NCI-H1930 (cell line): ENCODE measurements at places on chromosomes 2 and 18.

GRCh38 chr2:171485116-171485515 lies 37.2 kb upstream of the CYBRD1 start:
- no peak for DNase-seq

GRCh38 chr2:3661149-3661660 lies 3.2 kb downstream of the ALLC start:
- no peak for DNase-seq

GRCh38 chr2:235856151-235856854 lies 311.9 kb downstream of the GBX2 start:
- DNase-seq: no peak

DNA sequence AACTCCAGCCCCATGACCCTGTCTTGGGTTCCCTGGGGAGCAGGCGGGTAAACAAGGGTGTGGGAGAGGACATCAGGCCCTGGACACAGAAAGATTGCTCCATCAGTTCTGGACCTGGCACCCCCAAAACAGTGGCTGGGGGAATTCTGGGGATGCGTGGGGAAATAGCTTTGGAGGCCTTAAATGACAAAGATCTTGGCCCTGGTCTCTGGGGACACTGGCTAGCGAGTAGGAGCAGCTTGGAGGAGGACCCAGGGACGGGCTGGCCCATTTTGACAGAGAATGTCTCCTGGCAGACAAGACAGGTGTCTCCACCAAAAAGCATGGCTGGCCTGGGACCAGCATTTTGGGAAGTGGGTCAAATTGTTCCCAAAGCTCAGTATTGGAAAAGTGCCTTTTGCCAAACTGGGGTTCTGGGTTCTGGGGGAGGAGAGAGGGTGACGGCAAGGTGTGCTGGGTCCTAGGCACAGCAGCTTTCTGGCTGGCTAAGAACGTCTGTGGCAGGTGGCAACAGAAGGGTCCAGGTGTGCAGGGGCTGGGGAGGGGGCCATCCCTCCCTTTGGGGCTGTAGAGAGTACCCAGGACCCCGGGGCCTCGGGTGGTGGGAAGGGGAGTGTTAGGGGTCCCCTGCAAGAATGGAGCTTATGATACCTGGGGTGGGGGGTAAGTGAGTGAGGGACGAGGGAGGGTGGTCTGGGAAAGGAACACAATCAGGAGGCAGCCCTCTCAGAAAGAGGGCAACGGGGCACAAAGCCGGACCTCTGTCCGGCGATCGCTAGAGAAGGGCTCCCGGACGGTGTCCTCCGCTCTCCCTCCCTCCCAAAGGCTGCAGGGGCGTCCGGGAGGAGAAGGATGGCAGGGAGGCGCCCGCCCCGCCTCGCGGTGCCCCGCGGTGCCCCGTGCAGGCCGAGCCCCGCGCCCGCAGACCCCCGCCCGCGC lies 556 bp downstream of the CYRIA start:
- no peak for DNase-seq

DNA sequence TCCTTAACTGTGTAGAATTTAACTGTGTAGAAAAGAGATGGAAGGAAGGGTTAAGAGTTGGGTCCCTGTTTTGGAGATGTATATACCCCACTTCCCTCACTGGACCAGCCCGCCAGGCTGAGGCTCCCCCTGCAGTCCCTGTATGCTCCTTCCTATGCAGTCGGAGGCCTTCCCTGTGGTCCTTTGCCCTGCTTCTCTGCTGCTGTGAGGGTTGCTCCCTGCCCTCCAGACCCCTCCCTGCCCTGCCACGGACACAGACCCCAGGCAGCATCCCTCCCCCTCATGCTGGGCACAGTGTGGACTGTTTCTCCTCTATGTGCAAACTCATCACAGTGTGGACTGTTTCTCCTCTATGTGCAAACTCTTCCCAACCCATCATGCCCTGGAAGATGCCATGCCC lies 88.7 kb downstream of the TGOLN2 start:
- DNase-seq: no peak

- no peak for DNase-seq
These were observed 115.4 kb downstream of the CCDC85A start for GRCh38 chr2:56299171-56299691.

- no peak for DNase-seq
These were observed 96.0 kb upstream of the MYCN start for GRCh38 chr2:15844211-15844801.

GRCh38 chr2:161166538-161167409 lies 6.5 kb downstream of the TANK start:
- no peak for DNase-seq

DNA sequence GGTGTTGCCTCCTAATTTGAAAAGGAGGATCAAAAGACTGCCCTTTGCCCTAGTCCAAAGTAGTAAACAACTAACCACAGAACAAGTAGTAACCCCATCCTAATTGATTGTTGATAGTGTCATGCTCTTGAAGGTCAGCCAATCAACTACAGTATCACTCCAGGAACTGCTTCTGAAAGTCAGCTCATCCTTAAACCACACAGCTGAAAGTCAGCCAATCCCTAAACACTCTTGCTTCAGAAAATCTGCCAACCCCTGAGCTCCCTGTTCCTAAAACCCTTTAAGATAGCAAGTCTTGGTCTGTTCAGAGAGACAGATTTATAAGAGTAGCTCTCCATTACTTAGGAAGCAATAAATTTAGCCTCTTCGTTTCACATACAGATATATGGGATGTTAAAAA lies 51.6 kb upstream of the CPO start:
- no peak for DNase-seq

- no peak for DNase-seq
These were observed 47.0 kb upstream of the TMEM178A start for GRCh38 chr2:39618736-39619135.

GRCh38 chr2:84768840-84769239 lies 112.0 kb downstream of the TRABD2A start:
- DNase-seq: no peak

DNA sequence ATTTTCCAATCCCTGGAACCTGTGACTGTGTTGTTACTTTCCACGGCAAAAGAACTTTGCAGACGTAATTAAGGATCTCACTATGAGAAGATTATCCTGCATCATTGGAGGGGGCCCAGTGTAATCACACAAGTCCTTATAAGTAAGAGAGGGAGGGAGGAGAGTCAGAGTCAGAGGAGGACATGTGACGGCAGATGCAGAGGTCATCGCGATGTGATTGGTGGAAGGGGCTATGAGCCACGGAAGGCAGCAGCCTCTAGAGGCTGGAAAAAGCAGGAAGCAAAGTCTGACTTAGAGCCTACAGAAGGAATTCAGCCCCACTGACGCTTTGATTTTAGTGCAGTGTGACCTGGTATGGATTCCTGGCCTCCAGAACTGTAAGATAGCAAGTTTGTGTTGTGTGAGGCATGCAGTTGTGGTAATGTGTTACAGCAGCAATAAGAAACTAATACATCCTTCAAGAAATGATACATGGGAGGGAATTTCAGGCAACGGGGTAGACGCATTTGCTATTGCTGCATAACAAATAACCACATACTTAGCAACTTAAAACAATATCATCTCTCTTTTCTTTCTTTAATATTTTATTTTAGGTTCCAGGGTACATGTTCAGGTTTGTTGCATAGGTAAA lies 112.7 kb upstream of the SERPINE2 start:
- DNase-seq: no peak

DNA sequence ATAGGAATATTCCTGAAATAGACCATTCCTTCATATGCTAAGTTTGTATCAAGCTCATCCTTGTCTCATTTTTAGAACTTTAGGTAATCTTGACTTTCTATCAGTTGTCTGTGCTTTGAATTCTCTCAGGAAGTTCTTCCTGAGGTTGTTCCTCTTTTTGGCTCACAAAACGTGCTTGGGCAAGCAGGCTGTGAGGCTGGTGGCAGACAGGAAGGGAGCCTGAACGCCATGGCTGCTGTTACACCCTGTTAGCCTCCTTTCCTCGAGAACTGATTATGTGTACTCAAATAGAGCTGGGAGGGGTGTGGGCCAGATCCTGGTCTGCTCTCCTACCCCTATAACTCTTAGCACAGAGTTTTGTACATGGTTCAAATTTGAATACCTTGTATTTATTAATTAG lies 136.4 kb upstream of the CELF4 start:
- DNase-seq: no peak

DNA sequence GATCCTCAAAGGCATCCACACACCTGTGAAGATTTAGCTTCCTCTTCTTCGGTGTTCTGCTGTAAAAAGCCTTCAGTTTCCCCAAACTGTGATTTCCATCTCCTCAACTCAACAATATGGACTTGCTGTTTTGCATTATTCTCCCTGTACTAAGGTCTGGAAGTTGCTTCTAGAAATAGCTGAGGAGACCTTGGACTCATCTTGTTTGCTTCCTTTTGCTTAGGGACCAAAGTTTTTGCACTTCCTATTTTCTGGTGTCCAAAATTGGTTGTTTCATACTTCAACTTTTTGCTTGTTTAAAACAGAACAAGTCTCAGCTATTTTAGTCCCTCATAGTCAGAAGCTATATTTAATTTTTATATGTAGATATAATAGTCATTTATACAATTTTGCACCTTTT lies 201.9 kb upstream of the COPS8 start:
- DNase-seq: no peak

- no peak for DNase-seq
These were observed 163.1 kb downstream of the LNPK start for GRCh38 chr2:175838979-175839378.

DNA sequence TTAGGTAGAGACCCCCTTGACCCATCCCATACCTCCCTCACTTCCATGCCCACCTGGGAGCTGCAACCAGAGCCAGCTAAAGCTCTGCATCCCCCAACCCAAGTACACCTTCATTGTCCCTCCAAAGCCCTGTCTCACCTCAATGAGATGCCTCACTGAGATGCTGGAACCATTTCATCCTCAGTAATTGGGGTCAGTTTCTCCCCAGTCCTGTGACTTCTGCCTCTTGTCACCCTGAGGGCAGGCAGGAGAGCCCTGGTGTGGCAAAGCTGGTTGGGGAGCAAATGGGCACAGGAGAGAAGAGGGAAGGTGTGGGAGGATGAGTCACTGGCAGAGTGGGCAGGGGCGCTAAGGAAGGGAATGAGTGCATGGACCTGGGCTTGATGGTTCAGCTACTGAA lies 27.9 kb upstream of the NT5DC4 start:
- no peak for DNase-seq

GRCh38 chr2:157887946-157888345 lies 11.8 kb upstream of the ACVR1 start:
- DNase-seq: no peak

GRCh38 chr18:75350512-75350839 lies 77.0 kb downstream of the SMIM21 start:
- peak; percentile 10 for DNase-seq

DNA sequence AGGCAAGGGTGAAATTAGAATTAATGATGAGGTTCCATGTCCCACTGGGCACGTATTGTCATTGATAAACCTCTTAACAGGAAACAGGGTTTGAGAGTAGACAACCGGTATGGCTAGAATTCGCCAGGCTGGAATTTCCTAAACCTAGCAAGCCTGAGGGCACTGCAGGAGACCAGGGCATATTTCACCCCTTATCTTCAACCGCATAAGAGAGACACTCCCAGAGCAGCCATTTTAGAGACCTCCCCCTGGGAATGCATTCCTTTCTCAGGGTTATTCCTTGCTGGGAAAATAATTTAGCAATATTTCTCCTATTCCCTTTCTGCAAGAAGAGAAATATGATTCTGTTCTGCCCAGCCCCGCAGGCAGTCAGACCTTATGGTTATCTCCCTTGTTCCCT lies 334.6 kb upstream of the LYPD1 start:
- no peak for DNase-seq

DNA sequence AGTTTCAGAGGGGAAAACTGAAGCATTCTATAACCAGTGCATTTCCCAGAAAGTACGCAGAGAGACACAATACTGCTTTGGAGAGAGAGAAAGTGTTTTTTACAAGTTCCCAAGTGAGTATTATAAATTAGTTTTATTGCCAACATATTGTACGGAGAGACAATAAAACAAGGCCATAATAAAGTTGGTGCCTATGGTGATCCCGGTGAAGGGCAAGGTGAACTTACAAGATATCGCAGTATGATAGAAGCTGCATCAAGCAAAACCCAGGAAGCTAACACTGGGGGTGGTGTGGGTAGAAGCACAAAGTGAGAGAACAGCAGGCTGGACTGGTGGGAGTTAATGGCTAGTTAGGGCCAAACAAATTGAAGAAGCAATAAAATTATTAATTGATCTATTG lies 7.5 kb downstream of the TMSB10 start:
- no peak for DNase-seq

DNA sequence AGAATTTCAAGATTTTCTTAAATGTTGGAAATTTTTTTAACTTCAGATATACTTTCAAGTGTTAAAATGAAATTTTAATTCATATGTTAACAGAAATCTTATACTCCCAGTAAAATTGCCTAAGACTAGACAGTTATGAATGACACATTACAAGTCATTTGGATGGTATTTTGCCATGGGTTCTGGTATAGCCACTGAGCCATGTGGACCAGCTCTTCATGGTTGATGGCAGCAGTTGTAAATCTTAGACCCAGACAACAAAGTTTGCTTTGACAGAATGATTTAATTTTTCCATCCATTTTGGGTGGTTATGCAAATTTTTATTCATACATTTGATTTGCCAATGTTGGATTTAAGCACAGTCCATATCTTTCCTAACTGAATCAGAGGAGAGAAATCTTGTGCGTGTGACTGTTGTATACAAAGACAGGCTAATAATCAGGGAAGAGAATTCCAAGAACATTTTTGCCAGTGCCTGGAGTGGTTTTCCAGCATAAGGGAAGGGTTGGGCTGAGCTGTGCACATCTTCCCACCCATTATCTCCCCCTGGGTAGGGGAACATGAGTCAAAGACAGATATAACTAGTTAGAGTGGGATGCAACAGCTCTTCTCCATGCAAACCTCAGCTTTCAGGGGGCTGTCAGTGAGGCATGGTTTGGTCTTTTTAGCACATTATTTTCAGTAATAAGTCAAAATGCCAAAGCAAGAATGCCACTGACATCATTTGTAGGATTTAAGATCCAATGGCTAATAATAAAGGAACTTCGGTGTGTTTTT lies 28.1 kb upstream of the INPP4A start:
- no peak for DNase-seq

GRCh38 chr2:241296767-241297166 lies 18.7 kb downstream of the HDLBP start:
- no peak for DNase-seq

DNA sequence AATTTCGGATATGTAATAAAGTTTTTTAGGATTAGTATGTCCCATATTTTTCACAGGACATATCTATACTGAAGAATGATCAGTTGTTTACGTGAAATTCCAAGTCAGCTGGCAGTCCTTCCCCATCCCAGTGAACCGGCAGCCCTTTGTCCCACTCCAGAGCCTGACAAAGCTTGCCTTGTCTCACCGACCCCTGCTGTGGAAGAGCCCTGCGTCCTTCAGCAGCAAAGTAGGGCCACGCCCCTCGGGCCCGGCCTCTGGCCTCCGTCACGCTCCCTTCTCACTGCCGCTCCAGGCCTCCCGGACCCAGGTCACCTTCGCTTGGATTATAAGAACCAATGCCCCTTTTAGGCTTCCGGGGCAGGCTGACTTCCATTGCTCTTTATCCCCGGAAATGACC lies 89.8 kb upstream of the TGIF1 start:
- DNase-seq: no peak

DNA sequence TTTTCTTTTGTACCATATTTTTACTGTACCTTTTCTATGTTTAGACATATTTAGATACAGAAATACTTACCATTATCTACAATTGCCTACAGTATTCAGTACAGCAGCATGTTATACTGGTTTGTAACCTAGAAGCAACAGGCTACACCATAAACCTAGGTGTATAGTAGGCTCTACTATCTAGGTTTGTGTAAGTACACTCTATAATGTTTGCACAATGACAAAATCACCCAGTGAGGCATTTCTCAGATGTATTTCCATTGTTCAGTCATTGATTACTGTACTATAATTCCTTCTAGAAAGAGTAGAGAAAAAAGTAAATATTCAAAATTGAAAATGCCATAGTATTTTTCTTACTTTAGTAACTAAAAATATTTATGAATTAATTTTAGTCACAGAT lies 490.1 kb upstream of the REG3G start:
- DNase-seq: no peak
